Lower leg skin (tissue), 4 donors: ENCODE measurements at places on chromosomes 5 and 9. TPM values are rescaled to one million over a fixed set of nuclear protein-coding genes. Genes with fewer than 3 reads are reported as not detected.

DNA sequence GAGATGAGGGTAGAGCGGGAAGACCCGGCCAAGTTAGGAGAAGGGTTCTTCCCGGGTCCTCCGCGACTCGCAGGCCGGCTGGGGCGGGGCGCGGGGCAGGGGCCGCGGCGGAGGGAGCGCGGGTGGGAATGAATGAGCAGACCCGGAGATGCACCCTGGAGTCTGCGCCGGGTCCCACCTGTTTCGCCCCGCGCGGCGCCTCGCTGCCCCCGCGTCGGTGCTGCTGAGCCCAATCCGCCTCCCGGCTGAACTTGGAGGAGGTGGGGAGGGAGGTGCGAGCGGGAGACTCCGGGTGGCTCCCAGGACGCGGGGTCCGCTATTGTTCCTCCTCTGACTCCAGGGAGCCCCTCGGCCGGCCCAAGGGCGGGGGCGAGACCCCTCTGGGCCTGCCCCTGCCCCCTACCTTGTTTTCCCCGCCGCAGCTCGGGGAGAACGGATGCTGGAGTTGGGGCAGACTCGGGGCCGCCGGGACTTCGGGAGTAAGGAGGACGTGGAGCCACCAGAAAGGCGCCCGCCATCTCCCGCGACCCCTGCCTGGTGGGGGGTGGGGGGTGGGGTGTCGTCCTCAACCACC, 659 bp downstream of the RAI14 start:
- DNase-seq, result no peak

DNA sequence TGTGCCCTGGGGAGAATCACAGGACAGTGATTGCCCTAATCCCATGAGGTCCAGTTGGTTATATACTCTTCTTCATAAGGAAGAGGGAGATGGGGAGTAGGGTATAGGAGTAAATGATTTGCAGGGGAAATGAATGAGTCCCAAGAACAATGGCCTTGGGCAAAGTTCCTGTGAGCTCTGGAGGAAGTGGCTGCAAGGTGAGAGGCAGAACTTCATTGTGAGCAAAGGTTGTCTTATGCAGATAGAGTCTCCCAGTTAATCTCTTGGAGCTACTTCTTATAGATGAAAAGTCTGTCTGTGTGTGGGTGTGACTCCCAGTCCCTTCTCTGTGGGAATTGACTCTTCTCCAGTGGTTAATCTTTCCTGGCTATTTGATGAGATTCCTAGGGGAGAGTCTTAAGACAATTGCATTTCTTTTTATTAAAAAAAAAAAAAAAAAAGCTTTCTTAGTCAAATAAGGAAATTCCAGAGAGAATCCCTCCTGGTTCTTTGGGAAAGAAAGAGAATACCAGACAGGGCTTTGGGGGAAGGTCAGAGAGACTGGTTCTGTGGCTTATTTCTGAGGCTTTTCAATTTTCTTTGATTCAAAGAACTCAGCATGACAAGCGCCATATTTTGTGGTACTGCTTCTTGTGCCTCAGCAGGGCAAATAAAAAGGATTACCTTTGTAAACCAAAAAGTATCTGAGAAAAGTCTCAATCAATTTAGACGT, 33.6 kb upstream of the MEGF10 start:
- DNase-seq, result no peak

The FOXD1 gene
- 1.5 TPM for total RNA-seq

DNA sequence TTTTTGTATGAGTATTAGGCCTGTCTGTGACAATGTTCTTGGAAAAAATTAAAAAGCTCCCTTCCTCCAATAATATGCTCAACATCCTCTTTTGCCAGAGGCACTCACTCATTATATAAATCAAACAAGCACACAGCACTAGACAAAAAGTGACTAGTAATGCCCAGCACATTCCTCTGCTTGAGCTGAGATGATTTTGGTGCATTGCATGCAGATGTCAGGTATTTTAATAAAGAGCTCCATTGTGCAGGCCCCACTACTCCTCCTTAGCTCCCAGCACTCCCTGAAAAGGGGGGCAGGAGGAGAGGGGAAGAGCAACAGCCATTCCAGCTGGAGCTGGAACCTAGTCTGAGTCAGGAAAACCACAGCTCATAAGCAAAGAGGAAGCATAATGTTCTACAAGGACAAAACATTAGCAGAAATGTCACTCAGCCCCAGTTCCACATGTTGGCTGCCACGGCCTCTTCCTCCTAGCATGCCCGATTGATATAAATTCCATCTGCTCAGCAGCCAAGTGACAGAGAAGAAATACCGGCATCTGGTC, 348.5 kb downstream of the BNC2 start:
- DNase-seq, result peak; percentile 86

GRCh38 chr9:138105123-138105415, 227.5 kb downstream of the CACNA1B start:
- DNase-seq, result no peak

The TMEM215 gene
- total RNA-seq, result not detected

- no peak for DNase-seq
These were observed 38.6 kb downstream of the CAPSL start for GRCh38 chr5:35899800-35900199.

The PTPN3 gene
- 44.5 TPM for total RNA-seq

DNA sequence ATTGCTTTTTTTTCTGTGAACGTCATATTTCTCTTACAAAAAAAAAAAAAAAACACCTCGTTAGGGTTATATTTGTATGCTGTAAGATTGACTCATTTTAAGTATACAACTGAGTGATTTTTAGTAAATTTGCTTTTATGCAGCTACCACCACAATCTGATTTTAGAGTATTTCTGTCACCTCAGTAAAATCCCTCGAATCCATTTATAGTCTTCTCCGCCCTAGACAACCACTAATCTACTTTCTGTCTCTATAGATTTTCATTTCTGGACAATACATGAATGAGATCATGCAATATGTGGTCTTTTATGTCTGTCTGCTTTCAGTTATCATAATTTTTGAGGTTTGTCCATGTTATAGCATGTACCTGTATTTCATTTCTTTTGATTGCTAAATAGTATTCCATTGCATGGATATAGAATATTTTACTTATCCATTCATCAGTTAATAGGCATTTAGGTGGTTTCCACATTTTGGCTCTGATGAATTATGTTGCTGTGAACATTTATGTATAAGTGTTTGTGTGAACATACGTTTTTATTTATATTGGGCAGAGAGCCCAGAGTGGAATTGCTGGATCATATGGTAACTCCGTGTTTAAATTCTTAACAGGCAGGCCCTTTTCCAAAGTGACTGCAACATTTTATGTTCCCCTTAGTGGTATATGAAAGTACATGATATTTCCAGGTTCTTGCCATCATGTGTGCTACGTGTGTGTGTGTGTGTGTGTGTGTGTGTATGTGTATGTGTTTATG, 171.4 kb downstream of the SGCD start:
- no peak for DNase-seq

The PRKACG gene
- total RNA-seq, result not detected

GRCh38 chr9:101579711-101580545, 14.8 kb downstream of the PPP3R2 start:
- DNase-seq, result no peak

The WDR31 gene
- total RNA-seq, result 1.8 TPM

DNA sequence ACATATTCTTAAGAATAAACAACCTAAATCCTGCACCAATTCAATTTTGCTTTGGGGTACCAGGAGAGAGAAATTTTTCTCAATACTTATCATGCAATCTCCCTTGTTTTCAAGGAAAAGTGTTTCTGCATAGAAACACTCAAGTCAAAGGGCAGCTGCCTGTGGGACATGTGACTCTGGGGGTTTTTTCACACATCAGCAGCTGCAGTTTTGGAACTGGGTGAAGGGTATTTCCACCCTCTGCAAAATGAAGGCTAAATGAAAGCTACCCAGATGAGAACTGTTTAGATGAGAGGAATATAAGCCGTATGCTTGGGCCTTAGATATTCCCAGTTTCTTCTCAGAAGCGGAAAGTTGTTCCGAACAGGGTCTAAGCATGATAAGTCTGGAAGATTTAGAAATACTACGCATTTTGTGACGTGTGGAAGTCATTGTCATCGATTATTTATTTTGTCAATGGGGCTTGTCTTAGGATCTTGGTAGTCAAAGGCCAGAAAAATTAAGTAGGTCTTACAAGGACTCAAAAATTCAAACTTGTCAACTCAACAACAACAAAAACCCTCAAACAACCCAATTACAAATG, 64.3 kb upstream of the BOD1 start:
- DNase-seq, result no peak

GRCh38 chr5:74375271-74375670, 265.3 kb downstream of the ENC1 start:
- DNase-seq, result no peak

The CYSRT1 gene
- 119 TPM for total RNA-seq

The NUTM2F gene
- not detected for total RNA-seq

- no peak for DNase-seq
These were observed 72.5 kb downstream of the MACROH2A1 start for GRCh38 chr5:135326296-135327254.

DNA sequence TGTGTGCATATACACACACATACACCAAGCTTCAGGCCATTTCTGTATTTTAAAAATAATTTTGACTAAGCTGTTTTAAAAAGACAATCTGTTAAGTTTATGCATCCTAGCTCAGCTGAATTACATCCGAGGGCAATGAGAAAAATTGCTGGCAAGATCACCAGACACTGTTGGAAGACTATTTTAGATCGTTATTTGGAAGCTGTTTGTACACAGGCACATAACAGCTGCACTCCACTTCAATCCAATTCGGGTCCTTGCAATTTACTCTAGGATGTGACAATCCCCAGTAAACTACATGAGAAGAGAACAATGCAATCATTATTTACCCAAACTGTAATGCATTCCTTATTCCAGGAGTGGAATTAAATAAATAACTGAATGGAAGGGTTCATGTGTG, 79.3 kb upstream of the RASA1 start:
- no peak for DNase-seq

GRCh38 chr5:28548856-28549255, 1510.5 kb upstream of the CDH9 start:
- no peak for DNase-seq

DNA sequence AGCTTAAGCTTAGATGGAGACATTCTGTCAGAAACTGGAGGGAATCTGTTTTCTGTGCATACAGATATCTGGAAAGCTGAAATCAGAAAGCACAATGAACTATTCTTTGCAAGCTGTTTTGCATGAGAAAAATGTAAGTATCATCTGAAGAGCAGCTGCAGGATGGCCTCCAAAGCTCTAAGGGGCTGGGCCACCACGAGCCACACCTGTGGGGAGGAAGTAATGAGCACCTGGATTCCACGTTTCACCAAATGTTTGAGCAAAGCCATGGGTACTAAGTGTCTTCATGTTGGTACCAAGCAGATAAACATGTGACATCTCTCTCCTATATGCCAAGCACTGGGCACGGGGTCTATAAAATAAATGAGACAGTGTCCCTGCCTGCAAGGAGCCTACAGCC, 199.3 kb downstream of the TTLL11 start:
- no peak for DNase-seq

The RNF224 gene
- 0.25 TPM for total RNA-seq

- DNase-seq, result no peak
These were observed 344.5 kb upstream of the ITGA1 start for GRCh38 chr5:52443187-52443586.

DNA sequence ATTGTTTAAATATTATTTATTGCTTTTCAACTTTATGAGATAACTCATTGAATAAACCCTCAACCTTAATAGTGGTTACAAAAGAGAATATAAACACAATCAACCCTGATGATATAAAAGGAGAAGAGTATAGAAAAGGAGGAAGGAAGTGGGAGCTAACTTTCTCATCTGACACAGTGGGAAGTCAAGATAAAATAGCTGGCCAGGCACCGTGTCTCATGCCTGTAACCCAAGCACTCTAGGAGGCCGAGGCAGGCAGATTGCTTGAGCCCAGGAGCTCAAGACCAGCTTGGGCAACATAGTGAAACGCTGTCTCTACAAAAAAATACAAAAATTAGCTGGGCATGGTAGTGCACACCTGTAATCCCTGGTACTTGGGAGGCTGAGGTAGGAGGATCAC, 93.5 kb downstream of the PPP2R2B start:
- DNase-seq, result no peak

The DRD1 gene
- total RNA-seq, result not detected

- no peak for DNase-seq
These were observed 550.0 kb downstream of the PTPRD start for GRCh38 chr9:10062629-10063395.

- DNase-seq, result no peak
These were observed 50.1 kb downstream of the GCNT4 start for GRCh38 chr5:75002271-75002670.

GRCh38 chr9:70228118-70228517, 30.7 kb upstream of the SMC5 start:
- no peak for DNase-seq

GRCh38 chr9:19130436-19130835, 3.1 kb upstream of the PLIN2 start:
- DNase-seq, result no peak

DNA sequence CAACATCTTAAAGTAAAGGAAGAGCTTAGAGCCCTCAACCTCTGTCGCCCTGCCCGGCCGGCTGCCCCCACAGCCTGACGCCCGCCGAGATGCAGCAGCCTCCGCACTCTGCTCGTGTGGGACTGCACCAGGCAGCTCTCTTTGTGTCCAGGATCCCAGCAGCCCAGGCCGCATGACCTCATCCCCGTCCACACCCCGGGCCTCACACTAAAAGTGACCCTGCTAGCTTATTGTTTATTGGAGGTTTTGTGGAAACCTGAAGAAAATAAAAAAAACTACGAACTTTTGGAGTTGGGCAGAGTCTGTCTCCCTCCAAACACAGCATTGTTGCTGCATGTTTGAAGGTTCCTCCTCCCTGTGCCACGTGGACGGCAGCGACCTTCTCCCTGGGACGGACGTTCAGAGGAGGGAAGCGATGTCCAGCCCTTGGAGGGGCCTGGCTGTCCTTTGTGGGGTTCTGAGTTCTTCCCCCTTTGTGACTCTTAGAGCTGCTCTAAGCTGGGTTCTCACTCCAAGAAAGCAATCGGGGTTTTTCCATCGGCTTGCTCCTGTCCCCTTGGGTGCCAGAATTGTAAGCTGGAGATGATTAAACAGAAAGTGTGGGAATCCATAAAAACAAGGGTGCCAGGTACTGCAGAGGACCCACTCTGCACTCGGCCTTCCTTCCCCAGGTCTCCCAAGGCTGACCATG, 103.5 kb upstream of the COL5A1 start:
- no peak for DNase-seq

GRCh38 chr5:75466006-75466716, 45.3 kb downstream of the CERT1 start:
- no peak for DNase-seq

The ALG2 gene
- total RNA-seq, result 26.3 TPM

The GPX8 gene
- 8.1 TPM for total RNA-seq

DNA sequence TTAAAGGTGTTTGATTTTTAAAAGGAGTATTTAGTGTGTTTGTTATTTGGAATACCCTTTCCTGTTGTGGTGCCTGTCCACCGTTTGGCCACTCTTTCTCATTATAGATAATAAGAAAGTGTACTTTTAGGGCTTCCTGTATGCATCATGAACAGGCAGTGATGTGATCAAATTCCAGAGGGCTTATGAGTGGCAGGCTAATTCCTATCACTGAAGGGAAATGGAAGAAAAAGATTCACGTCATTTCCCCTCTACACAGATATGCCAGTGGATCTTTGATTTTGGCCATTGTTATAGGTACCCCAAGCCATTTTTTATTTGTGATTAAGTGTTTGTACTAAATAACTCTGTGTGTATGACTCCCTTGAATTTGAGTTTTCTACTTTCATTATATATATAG, 37.1 kb downstream of the RPS6 start:
- no peak for DNase-seq

- DNase-seq, result no peak
These were observed 121.9 kb upstream of the RFX3 start for GRCh38 chr9:3647652-3648051.
